ENCODE measurements at places on chromosomes 4 and X.

- DNase-seq, result no peak
Measured at GRCh38 chr4:74967324-74967723, 34.4 kb downstream of the PARM1 start.

DNA sequence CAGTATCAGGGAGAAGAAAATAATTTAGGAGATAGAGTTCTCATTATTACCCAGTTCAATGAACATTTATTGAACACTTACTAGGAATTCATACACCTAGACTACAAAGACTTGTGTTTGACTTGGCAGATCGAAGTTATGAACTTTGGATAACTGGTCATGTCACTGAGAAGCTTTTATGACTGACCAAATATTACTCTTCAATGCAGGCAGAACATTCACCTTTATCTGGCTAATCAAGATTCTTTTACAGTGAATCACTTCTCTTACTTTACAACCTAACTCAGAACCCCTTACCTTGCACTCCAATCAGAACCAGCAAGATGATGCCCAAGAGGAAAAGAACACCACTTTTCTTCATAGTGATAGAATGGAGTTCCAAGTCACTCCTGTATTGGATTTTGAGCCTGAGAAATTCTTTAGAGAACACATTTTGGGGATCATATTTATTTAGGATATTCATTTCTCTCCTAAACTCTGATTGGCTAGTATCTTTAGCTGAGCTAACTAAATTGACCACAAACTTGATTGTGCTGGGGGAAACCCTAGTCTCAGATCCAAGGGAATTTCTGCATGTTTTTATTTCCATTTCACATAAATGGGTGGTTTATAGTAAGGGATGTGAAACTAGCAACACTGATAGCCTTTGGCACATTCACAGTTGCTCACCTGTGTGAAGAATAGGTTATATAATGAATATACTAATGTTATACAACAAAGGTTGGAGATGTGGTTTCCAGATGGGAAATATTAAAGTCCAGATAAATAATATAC, at the start of gene CXCL9:
Gene CXCL9 (minus strand): TSS at position 421 of the 774 bp plus-strand sequence. CDS start 60 bp downstream, at position 361.
- no peak for DNase-seq

DNA sequence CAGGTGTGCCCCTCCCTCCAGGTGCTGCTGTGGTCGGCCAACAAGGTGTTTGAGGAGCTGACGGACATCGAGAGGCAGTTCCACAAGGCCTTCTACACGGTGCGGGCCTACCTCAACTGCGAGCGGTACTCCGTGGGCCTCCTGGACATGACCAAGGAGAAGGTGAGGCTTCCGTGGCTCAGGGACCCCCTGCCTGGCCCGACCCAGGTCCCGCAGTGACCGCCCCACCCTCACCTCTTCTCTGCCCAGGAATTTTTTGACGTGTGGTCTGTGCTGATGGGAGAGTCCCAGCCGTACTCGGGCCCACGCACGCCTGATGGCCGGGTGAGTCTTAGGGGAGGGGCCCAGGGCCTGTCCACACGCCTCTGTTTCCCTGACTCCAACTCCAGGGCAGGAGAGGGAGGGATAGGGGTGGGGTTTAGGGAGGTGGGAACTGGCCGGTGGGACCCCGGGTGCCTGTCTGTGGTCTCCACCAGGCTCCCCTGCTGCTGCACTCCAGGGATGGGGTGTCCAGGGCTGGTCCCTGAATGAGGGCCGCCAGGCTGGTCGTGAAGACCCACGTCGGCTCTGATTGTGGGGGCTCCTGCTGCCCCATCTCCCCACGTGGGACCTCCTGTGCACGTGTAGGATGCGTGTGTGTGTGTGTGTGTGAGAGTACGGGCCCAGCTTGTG, 20.1 kb downstream of the ATP5ME start:
- DNase-seq, result no peak

DNA sequence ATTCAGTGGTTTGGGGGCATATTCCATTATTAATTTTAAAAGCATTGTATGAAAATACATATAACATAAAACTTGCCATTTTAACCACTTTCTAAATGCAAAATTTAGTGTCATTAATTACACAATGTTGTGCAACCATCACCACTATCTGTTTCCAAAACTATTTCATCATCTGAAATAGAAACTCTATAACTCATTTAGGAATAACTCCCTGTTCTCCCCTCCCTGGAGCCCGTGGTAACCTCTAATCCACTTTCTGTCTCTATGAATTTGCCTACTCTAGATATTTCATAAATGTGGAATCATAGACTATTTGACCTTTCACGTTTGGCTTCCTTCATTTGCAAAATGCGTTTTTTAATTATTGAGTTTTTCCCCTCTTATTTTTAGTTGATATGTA, 101.4 kb upstream of the GPC4 start:
- DNase-seq, result no peak

DNA sequence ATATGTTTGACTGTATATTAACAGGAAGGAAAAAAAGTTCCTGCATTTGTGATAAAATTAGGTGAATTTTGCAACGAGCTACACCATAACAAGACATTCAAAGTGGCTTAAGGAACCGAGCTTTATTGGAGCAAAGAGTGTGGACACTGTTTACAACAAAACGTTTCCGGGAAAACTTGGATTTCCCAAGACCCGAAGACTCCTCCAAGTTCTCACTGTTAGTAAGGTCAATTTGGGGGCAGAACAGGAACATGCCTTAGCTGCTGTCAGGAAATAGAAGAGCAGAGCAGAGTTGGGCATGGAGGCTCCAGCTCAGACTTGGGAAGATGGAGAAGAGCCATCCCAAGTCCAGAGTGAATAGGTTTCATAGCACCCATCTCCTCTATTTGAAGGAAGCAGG, 16.5 kb downstream of the ADH6 start:
- DNase-seq, result no peak

Data from stimulated activated CD4-positive, alpha-beta T cell treated with anti-CD3 and anti-CD28 coated beads, TNF-alpha, amount 100 ng/mL, for 1 hour (primary cell).